ENCODE measurements at places on chromosomes 5 and 9.

GRCh38 chr9:90189306-90189705 lies 453.3 kb downstream of the DIRAS2 start:
- DNase-seq = no peak

DNA sequence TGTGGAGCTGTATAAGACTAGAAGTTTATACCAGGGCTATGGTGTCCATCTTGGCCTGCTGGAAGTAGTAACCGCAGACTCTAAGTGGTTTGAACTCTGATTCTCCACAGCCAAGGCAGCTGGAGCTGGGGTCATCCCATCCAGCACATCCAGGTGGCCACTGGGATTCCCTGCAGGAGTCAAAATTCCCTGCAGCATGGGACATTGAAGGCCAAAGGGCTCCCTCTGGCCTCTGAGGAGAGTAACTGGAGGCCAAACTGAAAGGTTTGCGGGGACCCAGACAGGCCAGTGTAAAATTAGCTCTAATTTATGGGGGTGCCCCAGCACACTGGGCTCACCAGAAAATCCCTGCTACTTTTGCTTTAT lies 12.2 kb upstream of the PRXL2C start:
- DNase-seq = no peak

DNA sequence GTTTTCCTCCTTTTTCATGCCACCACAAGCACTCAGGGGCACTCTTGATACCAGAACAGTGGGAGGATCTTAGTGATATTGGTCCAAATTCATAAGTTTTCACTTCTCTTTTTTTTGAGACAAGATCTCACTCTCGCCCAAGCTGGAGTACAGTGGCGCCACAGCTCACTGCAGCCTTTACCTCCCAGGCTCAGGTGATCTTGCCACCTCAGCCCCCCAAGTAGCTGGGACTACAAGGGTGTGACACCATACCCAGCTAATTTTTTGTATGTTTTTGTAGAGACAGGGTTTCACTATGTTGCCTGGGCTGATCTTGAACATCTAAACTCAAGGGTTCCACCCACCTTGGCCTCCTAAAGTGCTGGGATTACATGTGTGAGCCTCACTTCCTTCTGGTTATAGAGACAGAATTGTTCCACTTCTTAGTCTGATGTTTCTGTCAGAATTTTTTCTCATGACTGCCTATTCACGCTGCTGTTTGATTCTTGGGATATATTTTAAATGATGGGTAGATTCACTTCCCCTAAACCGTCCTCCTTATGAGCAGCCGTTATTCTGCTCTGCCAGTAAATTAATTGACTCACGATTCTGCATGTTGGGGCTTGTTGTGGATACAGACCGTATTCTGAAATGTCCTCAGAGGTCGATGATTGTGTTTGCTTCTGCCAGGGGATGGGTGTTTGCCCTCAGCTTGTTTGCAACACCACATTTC lies 30.8 kb downstream of the MTAP start:
- DNase-seq = no peak

- DNase-seq = no peak
Measured at GRCh38 chr5:98085593-98085992, 687.9 kb upstream of the RGMB start.

- DNase-seq = no peak
Measured at GRCh38 chr5:42015681-42016080, 90.6 kb downstream of the FBXO4 start.

DNA sequence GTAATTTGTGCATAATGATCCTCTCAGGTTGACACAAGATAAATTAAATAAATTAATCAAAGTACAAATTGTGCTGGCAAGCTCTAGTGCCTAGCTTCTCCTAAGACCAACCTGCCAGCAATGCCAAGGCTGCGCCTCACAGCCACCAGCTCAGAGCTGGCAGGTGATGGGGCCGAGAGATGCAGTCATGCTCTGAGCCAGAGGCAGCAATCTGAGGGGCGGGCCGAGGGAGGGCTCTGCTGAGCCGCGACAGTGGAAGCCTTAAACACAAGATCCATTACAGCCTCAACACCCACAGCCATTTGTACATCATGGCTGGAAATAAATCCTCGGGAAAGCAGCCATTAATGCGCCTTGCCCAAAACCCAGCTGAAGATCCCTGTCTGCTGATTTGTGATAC lies 20.3 kb downstream of the MED27 start:
- DNase-seq = no peak
